ENCODE measurements at places on chromosomes 7 and 10. TPM values are rescaled to one million over a fixed set of nuclear protein-coding genes. Genes with fewer than 3 reads are reported as not detected.

EEPD1 gene
- total RNA-seq = 3.3 TPM

SPDYE6 gene
- not detected for total RNA-seq

FAM25A gene
- total RNA-seq = not detected

SORCS3 gene
- total RNA-seq = not detected

FAM25C gene
- total RNA-seq = not detected

TRIM56 gene
- total RNA-seq = 110 TPM

ZPBP gene
- total RNA-seq = not detected

CYP3A7 gene
- not detected for total RNA-seq

PCLO gene
- total RNA-seq = not detected

CPXM2 gene
- not detected for total RNA-seq

CYP3A4 gene
- total RNA-seq = not detected

LIPJ gene
- total RNA-seq = not detected

CDH23 gene
- total RNA-seq = 0.61 TPM

IPMK gene
- 5.2 TPM for total RNA-seq

GPR26 gene
- not detected for total RNA-seq

CRPPA gene
- total RNA-seq = 1.1 TPM

ENO4 gene
- not detected for total RNA-seq

NUTM2A gene
- 0.38 TPM for total RNA-seq

NYAP1 gene
- 0.07 TPM for total RNA-seq

NKX2-3 gene
- total RNA-seq = not detected

NPC1L1 gene
- total RNA-seq = not detected

TMEM254 gene
- total RNA-seq = 13.9 TPM

ANKMY2 gene
- total RNA-seq = 13.1 TPM

MMRN2 gene
- not detected for total RNA-seq

UNCX gene
- not detected for total RNA-seq

PDE1C gene
- total RNA-seq = not detected

RARRES2 gene
- total RNA-seq = not detected

SKIDA1 gene
- 0.29 TPM for total RNA-seq

STOX1 gene
- total RNA-seq = 0.29 TPM

ALOX5 gene
- 1.9 TPM for total RNA-seq

SH2D4B gene
- total RNA-seq = 0.09 TPM

SPDYE8 gene
- not detected for total RNA-seq

FEZF1 gene
- not detected for total RNA-seq

DGKB gene
- not detected for total RNA-seq

INPP5F gene
- total RNA-seq = 32.0 TPM

TACC2 gene
- not detected for total RNA-seq

SORBS1 gene
- total RNA-seq = 0.89 TPM

WDR11 gene
- 35.8 TPM for total RNA-seq

CAMK2B gene
- not detected for total RNA-seq

DLX6 gene
- total RNA-seq = not detected

STEAP4 gene
- total RNA-seq = 0.05 TPM

PALD1 gene
- 0.41 TPM for total RNA-seq

TMEM196 gene
- not detected for total RNA-seq

CYP2C8 gene
- not detected for total RNA-seq

ZNF273 gene
- total RNA-seq = 13.6 TPM

OPN4 gene
- total RNA-seq = not detected

HOXA2 gene
- not detected for total RNA-seq

All from activated CD8-positive, alpha-beta memory T cell treated with anti-CD3 and anti-CD28 coated beads, Interleukin-2, amount 10 ng/mL, durations not matched to agents 7 days and 5 days (primary cell).